ENCODE measurements at places on chromosomes 16 and 17.

DNA sequence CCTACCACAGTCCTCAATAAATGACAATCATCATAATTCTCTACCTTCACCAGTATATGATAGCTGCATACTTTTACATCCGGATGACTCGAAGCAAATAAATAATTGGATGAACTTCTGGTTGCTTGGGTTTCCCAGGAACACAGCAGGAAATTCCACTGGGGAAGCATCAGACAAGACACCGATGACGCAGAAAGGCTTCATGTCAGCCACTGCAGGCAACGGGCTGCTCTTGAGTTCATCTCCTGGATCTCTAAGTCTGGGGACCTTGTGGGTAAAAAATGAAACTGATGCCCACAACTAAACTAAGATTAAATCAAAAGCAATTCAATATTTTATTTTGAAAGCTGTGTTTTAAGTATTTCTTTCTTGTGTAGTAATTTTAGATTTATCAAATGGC lies 472.1 kb upstream of the C16orf82 start:
- DNase-seq = no peak

DNA sequence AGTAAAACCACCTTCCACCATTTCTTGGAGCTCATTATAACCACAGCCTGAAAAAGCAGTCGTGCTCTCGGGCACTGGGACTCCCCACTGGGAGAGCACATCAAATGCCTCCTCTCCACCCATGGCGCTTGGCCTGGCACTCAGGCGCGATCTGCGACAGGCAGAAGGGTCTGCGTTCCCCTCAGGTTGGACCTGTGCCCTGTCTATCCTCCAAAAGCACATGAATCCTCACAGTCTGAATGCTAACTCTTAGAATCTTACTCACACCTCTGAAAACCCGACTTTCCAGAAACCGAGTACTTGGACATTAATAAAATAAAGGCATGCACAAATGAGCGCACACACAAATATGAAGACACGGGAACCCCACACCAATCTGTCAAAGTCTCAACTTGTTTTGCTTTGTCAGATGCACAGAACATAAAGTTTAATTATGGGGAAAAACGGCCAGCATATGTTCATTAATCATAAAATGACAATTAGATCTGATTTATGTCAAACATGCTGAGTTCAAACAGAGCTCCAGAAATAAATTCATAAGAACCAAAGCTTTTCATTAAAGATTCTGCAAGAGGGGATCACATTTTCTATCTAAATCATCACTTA lies 20.5 kb upstream of the FAAP100 start:
- no peak for DNase-seq

GRCh38 chr17:57419940-57420550 lies 163.7 kb downstream of the MSI2 start:
- DNase-seq = no peak

GRCh38 chr16:51175081-51175480 lies 24.0 kb upstream of the SALL1 start:
- DNase-seq = no peak

DNA sequence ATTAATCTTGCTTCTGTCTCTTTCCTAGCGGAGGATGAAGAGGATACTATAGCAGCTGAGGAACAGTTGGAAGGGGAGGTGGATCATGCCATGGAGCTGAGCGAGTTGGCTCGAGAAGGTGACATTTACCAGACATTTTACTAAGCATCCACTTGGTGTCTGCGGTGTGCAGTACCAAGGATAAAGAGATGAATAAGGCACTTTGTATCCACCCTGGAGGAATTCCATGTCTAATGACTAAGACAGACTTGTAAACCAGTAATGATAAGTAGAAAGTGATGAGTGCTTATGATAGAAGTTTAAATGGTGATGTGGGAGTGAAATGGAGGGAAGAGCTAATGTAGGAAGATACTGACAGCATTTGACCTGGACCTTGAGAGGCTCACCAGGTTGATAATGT lies 12.0 kb downstream of the SRCAP start:
- DNase-seq = no peak

- no peak for DNase-seq
Observed at GRCh38 chr17:1076299-1076981, 79.5 kb downstream of the TIMM22 start.

DNA sequence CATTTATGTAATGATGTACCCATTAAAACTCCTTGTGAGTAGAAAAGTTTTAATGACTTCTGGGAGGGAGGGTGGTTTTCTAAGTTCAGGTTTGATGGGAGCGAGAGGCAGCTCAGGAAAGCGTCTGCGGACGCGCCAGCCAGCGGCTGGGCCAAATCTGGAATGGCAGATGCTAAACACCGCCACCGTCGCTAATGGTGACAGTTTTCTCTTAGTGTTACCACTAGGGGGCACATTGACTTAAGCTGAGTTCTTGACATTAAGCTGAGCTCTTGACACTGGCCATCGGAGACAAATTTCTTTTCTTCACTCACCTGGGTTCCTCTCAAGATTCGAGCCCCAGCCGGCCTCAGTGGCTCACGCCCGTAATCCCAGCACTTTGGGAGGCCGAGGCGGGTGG lies 6.7 kb downstream of the TRPV1 start:
- DNase-seq = no peak

- DNase-seq = no peak
Observed at GRCh38 chr16:10003486-10003885, 178.7 kb downstream of the GRIN2A start.

DNA sequence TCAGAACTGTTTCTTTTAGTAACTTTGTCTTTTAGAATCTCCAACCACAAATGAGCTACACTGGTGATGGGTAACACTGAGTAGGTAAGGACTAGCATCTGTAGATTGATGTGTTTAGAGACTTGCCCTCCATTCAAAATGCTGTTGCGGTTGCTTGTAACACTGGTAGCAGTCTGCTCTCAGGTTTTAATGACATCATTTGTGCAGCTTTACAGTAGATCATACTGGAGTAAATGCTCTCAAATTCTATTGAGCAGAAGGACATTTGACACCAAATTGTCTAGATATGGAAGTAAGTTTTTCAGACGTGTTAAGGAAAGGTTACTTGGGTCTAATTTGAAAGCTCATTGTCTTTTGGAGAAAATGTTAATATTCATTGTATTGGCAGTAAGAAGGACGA lies 98.8 kb downstream of the NLK start:
- DNase-seq = no peak

DNA sequence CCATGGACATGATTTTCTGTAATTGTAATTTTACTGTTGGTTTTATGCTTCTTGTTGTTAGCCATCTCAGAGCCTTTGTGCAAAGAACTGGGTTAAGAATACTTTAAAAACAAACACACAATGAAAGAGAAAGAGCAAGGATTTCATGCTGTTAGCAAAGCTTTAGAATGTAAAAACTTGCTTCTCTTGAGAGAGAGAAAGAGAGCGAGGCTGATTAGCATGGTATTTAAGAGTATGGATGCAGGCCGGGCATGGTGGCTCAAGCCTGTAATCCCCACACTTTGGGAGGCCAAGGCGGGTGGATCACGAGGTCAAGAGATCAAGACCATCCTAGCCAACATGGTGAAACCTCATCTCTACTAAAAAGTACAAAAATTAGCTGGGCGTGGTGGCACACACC lies 76.2 kb downstream of the MSI2 start:
- no peak for DNase-seq

DNA sequence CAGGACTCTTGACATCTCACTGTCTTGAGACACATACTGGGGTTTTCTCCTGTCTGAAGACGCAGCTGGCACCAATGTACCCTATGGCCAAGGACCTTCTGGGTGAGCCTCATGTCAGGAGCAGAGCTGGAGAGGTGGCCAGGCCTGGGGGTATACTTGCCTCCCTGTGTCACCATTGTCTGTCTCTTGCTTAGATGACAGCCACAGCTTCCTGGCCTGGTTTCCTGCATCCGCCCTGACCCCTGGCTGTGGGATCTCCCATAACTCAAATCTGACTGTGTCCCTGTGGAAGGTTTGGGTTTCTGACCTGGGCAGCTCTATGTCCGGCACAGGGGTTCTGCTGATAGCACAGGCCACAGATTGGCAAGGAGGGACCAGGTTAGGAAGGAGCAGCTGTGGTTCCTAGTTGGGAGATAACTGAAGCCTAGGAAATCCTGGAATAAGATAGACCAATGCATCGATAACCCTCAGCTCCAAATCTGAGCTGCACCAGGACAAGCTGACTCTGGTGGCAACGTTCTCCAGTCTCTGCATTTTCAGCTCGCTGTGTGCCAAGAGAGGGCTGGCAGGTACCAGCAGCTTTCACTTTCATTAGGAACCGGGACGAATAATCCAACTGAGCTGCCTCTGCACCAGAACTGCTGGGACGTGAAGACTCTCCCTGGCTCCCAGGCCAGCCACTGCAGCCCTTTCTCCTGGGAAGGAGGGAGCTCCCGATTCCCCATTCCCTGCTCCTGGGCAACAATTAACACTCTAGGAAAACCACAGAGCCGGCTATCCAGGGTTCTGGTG lies 5.0 kb downstream of the DEXI start:
- no peak for DNase-seq

DNA sequence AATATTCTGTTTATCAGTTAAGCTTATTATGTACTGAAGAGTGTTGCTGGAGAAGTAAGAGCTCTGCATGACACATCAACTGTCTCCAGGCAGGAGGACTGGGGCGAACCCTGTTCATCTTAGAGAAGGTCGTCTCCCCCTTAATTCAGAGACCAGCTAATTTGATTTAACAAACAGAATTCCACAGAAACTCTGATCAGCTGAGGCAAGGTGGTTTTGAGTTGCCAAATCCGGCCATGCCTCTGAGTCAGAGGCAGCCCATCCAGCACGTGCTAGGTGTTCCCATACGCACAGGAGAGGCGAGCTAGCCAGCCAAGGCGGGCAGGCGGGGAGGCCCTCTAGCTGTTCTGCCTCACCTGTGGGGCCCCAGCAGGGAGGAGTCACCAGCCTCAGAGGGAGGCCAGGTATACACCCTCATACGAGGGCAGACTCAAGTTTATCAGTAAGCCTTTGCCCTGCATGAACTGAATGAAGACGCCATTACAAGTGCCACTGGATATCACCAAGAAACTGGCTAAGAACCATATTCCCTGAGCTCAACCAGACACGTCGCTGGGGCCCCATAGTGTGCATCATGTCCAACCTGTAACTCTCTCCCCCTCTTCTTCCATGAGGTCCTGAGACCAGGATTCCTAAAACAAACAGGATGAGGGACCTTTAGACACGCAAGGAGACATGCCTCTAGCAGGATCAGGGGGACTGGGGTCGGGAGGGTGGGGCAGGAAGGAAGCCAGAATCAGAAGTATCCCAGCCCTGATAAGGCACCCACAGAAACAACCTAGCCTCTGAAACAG lies 25.7 kb downstream of the STAT5A start:
- DNase-seq = no peak

All from stimulated activated CD8-positive, alpha-beta memory T cell treated with anti-CD3 and anti-CD28 coated beads, Interleukin-4, amount 100 ng/mL, for 1 hour (primary cell).